ENCODE measurements at places on chromosomes 2 and 18.

DNA sequence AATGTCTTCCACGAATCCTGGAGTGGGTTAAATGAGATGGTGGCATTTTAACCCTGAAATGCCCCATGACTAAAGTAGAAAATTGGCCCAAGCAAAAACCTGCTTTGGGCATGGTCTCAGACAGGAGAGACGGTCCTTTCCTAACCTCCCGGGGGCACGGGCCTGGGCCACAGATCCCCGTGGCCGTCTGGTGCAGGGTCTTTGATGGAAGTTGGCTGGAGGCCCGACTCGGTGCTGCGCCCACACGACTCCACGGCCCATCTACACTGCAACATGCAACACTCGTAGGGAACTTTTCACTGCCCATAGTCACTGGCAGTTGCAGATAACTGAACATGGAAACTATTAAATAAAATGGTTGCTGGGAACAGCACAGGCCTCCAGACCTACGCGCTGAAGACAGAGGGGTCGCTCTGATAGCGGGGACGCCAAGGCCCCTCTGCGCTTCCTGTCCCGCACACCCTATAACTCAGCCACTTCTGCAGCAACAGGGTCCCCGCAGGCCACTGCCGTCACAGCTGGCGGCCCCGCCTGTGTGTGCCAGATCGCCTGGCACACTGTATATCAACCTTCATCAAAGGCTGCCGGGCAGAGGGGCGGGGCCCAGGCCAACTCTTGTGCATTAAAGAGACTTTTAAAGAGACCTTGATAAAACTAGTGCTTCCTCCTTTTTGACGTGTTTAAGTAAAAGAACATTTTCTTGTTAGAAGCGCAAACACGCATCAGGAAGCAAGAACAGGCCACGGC is 214.1 kb downstream of the TWIST2 start:
- no peak for DNase-seq

DNA sequence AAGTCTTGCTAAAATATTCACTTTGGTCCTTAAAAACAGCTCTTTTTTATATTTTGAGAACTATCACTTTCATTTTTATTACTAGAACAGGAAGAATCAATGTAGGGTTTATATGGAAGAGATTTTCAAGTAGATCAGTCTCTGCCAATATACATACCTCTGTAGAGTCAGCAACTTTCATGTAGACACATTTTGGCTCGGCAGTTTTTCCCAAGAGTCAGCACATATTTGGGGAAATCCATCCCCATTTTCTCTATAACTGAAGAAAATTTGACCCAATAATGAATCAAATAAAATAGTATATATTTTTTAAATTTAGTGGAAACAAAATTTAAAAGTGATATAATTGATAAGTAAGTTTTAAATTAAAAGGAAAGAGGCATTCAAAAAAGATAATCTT is 329.8 kb upstream of the TFPI start:
- no peak for DNase-seq

DNA sequence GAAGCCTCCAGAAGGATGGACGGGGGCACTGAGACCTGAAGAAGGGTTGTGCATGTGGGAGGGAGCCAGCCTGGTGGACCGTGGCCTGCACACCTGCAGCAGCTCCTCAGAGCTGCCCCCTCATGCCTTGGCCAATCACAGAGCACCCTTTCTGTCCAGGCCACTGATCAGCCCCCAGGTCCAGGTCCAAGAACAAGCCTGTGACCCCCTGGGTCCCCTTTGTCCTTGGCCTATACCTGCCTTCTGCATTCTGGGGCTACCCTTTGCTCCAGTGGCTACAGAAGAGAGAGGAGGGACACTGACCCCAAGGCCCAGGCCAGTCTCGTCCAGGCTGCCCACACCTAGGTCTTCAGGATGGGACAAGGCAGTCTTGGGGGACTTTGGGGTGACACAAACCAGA is 62.2 kb downstream of the AGAP1 start:
- DNase-seq: no peak

- no peak for DNase-seq
Observed at GRCh38 chr2:177329064-177329463, 63.5 kb upstream of the AGPS start.

DNA sequence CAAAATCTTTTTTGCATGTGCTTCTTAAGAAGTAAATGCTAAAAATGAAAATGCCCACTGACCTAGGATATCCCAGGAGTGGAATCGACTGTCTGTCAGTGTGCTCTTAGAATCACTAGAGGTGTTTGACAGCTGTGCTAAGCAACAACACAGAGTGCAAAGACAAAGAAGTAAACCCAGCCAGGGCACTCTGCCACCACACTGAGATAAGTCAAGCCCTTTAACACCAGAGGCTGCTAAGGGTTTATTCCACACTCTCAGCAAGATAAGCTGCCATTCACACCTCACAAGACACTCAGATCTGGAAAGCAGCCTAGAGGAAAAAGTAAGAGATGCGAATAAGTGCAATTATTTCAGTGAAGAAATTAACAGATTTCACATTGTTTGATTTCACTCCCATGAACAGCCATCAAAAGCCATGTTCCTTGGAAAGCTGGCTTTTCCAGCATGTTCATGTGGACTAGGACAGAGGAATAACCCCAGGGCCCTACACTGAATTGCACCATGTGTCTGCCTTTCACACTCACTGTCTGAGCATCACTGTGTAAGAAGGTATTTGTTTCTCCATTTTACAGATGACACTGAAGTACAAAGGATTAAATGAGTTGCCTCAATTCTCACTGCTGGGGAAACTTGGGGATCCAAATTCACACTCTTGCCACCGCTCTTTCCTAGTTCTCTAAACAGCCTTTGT is 6.0 kb upstream of the BMP10 start:
- DNase-seq: no peak

- DNase-seq: no peak
Observed at GRCh38 chr2:204027091-204027490, 90.5 kb downstream of the ICOS start.

DNA sequence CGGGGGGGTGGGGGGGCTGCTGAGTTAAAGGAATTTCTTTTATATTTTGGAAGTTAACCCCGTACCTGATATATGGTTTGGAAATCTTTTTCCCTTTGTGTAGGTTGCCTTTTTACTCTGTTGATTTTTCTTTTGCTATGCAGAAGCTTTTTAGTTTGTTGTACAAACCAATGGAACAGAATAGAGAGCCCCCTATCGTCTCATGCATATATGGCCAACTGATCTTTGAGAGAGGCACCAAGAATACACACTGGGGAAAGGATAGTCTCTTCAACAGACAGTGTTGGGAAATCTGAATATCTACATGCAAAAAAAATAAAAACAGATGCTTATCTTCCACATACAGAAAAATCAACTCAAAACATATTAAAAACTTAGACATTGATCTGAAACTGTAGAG is 647.8 kb upstream of the KLHL29 start:
- DNase-seq: no peak

DNA sequence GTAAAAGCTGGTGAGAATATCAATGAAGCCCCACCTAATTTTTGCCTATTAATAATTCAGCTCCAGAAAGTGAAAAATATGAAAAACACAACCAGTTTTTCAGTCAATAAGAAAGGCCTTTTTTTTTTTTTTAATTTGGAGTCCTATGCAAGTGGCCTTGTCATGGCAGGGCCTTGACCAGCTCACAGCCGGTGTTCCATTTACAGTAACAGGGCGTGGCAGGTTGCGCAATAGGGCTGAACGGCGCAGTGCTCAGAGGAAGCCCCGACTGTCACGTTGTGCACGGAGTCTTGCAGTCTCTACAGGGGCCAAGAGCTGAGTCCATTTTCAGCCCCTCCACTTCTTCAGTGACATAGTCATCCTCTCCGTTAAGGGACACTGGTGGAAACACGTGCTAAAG is 184.1 kb upstream of the FN1 start:
- DNase-seq: no peak

DNA sequence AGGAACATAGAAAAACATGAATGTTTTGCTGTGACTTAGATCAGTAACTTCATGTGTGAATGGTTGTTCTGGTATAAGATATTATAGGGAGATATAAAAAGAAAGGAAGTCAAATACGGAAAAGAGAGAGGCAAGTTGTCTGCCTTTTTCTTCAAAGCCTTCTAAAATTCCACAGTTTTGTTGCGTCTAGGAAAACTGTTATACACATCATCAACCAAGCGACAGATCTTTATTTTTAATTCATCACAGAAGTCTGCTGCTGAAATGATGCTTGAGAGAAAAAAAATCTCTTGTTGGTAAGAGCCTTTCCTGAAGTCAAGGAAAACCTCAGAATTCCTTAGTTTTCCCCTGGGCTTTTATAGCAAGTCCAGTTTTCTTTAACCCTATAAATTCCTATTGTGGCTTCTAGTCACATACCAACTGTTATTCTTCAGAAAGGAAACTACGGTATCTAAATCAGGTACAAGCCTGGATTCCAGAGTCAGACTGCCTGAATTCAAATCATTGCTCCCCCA is 36.3 kb upstream of the TANC1 start:
- no peak for DNase-seq
